Stimulated activated CD4-positive, alpha-beta T cell treated with anti-CD3 and anti-CD28 coated beads, Interleukin-15, amount 100 ng/mL, for 1 hour (primary cell): ENCODE measurements at places on chromosomes 6 and 20.

DNA sequence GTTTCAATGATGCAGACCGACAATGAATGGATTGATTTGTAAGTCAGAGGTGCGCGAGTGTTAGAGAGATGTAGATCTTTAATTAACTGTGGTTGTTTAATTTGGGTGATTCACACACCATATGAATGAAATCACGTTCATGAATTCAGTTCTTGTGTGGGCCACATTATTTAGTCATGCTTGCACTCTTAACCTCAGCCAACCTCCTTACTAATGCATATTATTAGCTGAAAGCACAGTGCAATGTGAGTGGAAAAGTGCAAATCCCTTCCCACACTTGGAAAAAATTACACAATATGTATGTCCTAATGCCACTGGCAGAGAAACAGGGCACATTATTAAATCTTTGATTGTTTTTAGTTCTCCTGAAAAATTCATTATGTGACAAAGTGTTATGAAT lies 512.5 kb downstream of the BCKDHB start:
- DNase-seq: no peak

DNA sequence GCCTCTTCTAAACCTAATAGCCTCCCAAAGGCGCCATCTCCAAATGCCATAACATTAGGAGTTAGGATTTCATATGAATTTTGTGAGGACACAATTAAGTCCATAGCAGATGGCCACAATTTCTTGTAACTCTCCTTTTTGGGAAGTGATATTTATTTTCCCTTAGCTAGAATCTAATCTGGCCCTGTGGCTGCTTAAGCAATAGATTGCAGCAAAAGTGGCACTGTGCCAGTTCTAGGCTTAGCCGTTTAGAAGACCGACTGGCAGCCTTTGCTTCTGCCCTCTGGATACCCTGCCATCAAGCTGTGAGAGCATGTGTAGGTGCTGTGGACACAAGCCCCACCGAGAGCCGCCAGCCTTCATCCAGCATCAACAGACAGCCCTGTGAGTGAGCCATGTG lies 15.9 kb upstream of the ADGB start:
- DNase-seq: no peak

GRCh38 chr6:148650941-148651505 lies 95.8 kb upstream of the UST start:
- no peak for DNase-seq

GRCh38 chr20:4870906-4871305 lies 130.4 kb downstream of the SLC23A2 start:
- no peak for DNase-seq

DNA sequence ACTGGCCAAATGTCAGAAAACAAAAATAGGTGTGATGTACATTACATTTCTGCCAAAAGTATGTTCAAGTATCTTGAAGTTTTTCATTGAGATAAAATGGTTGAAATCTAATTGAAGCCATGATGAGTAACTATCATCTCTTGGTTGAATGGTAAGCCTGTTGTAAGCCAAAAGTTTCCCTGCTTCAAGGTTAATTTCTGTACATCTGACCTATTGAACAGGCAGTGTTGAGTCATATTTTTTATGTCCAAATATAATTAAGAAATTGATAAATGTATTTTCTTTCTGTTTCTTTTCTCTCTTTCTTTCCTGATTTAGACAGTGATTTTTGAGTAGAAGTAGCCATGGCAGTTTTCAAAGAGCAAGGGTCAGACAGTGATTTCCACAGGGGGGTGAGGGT lies 4.4 kb downstream of the RREB1 start:
- no peak for DNase-seq

DNA sequence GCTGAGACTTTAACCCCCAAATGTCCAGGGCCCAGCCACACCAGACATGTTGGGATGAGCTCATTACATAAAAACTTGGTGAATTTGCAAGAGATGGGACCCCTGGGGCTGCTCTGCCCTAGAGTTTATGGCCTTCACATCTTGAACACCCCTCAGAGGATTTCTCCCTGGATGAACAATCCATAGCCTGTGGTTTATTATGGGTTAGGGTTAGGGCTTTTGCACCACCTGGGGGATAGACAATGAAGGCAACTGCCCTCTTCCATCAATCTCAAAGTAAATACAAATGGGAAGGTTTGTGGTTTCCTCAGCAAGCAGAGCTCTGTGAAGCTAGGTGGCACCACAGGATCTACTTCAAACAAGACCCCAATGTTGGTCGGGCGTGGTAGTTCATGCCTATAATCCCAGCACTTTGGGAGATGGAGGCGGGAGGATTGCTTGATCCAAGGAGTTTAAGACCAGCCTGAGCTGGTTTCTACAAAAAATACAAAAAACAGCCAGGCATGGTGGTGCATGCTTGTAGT lies 17.4 kb downstream of the SPINT3 start:
- DNase-seq: no peak

- no peak for DNase-seq
Observed at GRCh38 chr20:34435589-34435988, 72.5 kb downstream of the ITCH start.

DNA sequence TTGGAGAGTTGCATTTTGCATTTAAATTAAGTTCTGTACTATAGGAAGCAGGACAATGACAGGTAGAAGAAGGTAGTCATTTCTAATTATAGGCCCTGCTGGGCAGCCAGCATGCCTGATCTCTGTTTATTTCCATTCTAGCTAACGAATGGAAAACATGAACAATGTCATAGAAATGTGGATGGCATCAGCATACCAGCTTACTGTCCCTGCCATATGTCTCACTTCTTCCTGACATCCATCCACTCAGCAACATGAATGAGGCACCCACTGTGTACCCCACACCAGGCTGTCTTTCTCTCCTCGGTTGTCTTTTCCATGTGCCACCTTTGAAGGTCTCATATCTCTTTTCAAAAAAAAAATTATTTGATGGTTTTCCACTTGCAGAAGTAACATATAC lies 11.1 kb downstream of the ADTRP start:
- DNase-seq: no peak

- DNase-seq: no peak
Observed at GRCh38 chr20:32439132-32439829, 81.2 kb downstream of the ASXL1 start.

GRCh38 chr20:10739566-10739965 lies 65.8 kb upstream of the JAG1 start:
- no peak for DNase-seq

- DNase-seq: no peak
Observed at GRCh38 chr6:120279466-120280167, 930.1 kb upstream of the MAN1A1 start.

- DNase-seq: no peak
Observed at GRCh38 chr20:14543040-14543439, 205.6 kb upstream of the FLRT3 start.

- no peak for DNase-seq
Observed at GRCh38 chr6:169510871-169511270, 191.0 kb downstream of the WDR27 start.

- DNase-seq: no peak
Observed at GRCh38 chr6:13420269-13420668, 67.1 kb downstream of the GFOD1 start.

GRCh38 chr6:151576633-151577032 lies 82.8 kb downstream of the CCDC170 start:
- no peak for DNase-seq

- no peak for DNase-seq
Observed at GRCh38 chr6:6315660-6316059, 4.8 kb downstream of the F13A1 start.

DNA sequence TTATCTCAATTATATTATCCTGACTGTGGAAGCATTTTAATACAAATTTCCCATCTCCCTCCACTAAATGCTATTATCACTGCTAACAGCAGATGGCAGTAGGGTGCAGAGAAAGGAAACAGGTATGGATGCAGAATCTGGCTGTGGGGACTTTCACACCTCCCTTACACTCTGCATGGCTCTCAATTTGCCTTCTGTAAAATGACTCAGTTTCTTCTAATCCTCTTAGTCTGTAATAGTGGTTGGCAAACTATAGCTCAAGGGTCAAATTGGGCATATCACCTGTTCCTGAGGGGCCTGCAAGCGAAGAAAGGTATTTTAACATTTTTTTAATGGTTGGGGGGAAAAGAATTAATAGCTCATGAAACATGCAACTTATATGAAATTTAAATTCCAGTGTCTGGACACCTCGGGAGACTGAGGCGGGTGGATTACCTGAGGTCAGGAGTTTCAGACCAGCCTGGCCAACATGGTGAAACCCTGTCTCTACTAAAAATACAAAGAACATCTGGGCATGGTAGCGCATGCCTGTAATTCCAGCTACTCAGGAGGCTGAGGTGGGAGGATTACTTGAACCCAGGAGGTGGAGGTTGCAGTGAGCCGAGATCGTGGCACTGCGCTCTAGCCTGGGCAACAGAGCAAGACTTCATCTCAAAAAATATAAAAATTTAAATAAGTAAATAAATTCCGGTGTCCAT lies 83.5 kb downstream of the ZMYND8 start:
- no peak for DNase-seq

GRCh38 chr6:36132246-36132895 lies 2.1 kb downstream of the MAPK13 start:
- no peak for DNase-seq

DNA sequence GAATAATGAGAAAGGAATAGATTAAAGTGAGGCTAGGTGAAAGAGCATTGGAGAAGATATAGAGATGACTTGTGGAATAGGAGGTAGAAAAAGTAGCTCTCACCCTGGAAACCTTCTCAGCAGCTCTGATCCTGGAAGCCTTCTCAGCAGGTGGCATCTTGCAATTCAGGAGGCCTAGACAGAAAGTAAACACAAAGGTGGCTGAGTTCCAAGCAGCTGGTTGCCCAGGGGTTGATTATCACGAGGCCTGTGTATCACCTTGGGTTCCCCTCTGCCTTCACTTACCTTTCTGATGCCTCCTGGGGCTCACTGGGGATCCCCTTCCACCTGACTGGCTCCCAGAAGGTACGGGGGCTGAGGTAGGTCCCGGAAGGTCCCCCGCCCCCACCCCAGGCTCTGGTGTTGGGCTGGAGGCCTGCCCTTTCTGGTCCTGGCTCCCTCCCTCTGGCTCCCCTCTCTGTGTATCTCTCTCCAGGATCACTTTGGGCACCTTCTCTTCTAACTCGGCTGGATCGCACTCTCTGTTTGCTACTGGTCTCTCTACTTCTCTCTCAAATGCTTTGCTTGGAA lies 9.7 kb downstream of the MDC1 start:
- DNase-seq: no peak

GRCh38 chr6:67974931-67975330 lies 660.2 kb upstream of the ADGRB3 start:
- no peak for DNase-seq

GRCh38 chr6:40695750-40696415 lies 108.7 kb upstream of the LRFN2 start:
- no peak for DNase-seq

DNA sequence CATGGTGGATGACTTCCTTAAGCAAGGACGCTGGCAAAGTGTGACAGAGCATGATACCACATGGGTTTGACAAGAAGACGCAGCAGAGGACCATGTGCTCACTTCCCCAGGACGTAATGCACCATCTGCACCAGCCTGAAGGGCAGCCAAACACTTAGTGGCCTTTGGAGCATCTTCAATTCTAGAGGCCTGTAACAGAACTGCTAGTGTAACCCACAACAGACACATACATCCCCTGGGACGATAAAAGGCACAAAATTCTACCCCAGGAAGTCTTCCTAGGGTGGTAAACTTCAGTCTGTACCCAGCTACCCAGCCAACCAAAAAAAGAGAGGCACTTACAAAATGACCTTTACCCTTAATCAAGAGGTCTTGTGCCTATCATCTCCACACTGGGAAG lies 9.2 kb upstream of the CPNE1 start:
- DNase-seq: no peak

DNA sequence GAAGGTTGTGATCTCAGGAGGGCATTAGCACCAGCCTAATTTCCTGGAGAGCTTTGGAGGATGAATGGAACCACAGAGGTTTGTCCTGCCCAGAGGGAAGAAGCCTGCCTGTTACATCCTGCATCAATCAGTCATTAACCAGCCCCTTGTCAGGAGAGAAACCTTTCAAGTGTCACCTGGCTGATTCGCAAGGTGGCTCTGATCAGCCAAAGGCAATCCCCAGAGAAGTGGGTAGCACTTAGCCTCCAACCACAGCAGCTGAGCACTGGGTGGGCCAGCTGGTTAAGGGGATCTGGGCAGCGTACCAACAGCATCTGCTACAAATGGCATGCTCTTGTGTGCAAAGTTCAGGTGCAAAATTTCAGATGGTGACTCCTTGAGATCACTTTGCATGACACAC lies 26.9 kb downstream of the ANKEF1 start:
- DNase-seq: no peak

- DNase-seq: no peak
Observed at GRCh38 chr6:106181664-106182418, 95.7 kb downstream of the PRDM1 start.

GRCh38 chr6:132726608-132726975 lies 12.7 kb upstream of the VNN1 start:
- no peak for DNase-seq

- no peak for DNase-seq
Observed at GRCh38 chr6:81067057-81067456, 685.4 kb downstream of the TENT5A start.

DNA sequence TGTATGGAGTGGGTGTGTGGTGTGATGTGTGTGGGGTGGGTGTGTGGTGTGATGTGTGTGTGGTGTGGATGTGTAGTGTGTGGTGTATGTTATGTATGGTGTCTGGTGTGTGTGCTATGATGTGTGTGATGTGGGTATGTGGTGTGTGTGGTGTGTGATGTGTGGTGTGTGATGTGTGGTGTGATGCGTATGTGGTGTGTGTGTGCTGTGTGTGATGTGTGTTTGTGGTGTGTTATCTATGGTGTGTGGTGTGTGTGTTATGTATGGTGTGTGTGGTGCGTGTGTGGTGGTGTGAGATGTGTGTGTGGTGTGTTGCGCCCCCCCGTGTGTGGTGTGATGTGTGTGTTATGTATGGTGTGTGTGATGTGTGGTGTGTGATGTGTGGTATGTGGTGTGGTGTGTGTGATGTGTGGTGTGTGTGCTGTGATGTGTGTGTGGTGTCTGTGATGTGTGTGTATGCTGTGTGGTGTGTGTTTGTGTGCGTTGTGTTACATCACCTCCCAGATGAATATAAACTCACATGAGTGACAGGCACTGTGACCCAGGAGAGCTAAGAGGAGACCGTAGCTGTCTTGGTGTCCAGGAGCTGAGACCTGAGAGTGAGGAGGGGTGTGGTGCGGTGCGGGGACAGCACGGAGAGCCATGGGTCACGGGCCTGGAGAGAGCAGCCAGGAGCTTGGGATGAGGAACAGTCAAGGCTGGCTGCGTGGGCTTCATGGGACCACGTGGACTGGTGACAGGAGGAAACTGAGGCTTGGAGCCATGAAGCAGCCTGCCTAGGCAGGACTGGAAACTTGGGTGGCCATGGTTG lies 8.8 kb downstream of the DLGAP4 start:
- DNase-seq: no peak

GRCh38 chr6:44201200-44201599 lies 15.5 kb upstream of the MYMX start:
- no peak for DNase-seq
